ENCODE measurements at places on chromosomes 1 and 21.

- no peak for DNase-seq
Measured at GRCh38 chr1:55232448-55233144, 17.4 kb upstream of the USP24 start.

DNA sequence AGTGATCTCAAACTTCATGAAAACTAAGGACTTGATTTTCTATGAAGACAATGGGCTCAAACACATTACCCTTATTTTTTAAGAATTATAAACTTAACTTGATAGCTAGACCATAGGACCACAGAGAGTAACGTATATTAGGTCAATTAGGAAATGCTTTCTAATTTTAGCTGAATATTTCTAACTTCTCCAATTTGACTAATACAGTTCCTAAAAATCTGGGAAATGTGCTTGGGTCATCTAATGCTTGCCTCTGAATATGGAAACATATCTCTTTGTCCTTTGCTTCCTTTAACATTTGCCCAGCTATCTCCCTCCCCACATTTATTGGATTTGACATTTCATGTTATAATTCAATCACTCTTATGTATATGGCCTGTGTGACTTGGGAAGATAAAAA is 141.4 kb downstream of the LHX8 start:
- no peak for DNase-seq

- DNase-seq, result no peak
Measured at GRCh38 chr1:207045453-207045852, 5.6 kb downstream of the YOD1 start.

- DNase-seq, result no peak
Measured at GRCh38 chr21:39644062-39644560, 31.4 kb downstream of the B3GALT5 start.

GRCh38 chr1:227934476-227935313 is 13.0 kb downstream of the WNT9A start:
- DNase-seq, result peak; percentile 51

DNA sequence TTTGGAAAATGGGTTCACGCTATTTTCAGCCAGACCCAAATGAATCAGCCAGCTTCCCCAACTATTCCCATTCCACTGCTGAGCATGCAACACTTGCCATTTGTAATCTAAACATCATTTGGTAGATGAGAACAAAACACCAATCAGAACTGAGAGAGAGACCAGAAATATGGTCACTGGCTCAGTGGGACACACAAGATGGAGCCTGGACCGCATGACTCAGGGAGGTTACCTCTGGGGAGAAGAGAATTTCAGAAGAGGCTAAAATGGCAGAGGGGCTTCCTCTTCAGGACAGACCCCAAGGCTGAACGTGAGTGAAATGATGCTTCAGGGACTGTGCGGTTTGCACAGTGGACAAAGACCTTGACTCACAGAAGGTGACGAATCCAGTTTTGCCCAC is 126.6 kb downstream of the URB2 start:
- DNase-seq, result no peak

GRCh38 chr1:239126884-239127283 is 259.5 kb upstream of the CHRM3 start:
- no peak for DNase-seq

- DNase-seq, result no peak
Measured at GRCh38 chr1:244254467-244254866, 197.2 kb downstream of the ADSS2 start.

GRCh38 chr1:221921936-221922335 is 180.0 kb upstream of the DUSP10 start:
- no peak for DNase-seq

DNA sequence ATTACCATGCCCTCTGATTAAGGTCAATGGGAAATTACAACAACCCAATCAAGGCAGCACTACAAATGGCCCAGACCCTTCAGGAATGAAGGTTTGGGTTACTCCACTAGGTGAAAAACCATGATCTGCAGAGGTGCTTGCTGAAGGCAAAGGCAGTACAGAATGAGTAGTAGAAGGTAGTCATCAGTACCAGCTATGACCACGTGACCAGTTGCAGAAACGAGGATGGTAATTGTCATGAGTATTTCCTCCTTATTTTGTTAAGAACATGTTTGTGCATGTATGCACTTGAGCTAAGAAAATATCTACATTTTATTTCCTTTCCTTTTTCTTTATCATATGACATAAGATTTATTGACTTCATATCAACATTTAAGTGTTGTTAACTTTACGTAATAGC is 607.1 kb downstream of the KCNT2 start:
- DNase-seq, result no peak

DNA sequence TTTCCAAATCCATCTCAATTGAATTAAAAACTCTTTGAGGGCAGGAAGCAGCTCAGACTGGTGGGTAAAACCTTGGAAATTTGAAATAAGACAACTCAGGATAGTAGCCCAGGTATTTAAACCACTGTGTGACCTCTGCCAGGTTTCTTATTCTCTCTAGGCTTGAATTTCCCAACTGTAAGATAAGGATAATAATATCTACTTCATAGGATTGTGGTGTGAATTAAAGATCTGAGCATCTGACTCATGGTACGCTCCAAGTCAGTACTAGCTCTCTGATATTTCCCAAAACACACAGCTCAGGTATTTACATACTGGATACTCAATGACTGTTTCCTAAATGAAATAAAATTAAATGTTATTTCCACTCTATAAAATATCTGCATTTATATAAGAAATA is 337.2 kb downstream of the LTN1 start:
- no peak for DNase-seq

DNA sequence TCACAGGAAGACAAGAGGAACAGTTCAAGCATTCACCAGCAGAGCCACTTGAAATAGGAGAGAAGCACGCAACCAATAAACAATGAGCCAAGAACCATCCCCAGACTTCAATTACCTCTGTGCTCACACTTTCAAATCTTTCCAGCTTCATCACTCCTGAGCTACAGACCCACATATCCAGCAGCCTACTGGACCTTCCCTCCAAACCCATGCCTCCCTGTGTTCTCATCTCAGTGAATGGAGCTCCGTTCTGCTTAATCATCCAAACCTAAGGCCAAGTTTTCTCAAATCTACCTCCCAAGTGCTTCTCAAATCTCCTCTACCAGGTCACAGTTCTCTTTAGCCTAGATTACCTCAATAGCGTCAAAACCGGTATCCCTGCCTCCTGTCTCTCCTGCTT is 3.7 kb downstream of the PEF1 start:
- DNase-seq, result no peak

GRCh38 chr1:38481871-38482826 is 377.4 kb downstream of the RRAGC start:
- DNase-seq, result no peak

GRCh38 chr1:156752843-156753482 is 1.5 kb upstream of the HDGF start:
- no peak for DNase-seq

- no peak for DNase-seq
Measured at GRCh38 chr1:31073044-31073443, 7.5 kb upstream of the PUM1 start.

DNA sequence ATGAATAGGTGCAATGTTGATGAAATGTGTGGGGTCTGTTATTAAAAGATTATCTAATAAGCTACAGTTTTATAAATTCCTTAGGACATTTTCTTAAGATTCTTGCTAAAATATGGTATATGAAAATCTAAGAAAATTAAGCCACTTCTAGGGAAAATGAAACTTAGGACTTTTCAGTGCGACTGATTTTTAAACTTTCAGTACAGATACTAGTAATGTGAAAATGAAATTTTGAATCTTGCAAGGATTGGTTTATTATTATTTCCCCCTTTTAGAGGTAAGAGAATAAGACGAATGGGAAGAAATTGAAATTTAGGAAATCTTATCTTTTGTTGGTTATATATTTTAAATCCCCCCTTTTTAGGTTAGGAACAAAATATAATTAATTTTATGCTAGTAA is 16.4 kb downstream of the CAPZA1 start:
- no peak for DNase-seq

- DNase-seq, result no peak
Measured at GRCh38 chr1:1624443-1625403, 7.2 kb upstream of the MMP23B start.

GRCh38 chr1:97904534-97904933 is 16.3 kb downstream of the DPYD start:
- DNase-seq, result no peak

GRCh38 chr1:212587888-212588510 is 20.6 kb upstream of the ATF3 start:
- no peak for DNase-seq

GRCh38 chr1:8560035-8560434 is 242.1 kb downstream of the SLC45A1 start:
- no peak for DNase-seq

DNA sequence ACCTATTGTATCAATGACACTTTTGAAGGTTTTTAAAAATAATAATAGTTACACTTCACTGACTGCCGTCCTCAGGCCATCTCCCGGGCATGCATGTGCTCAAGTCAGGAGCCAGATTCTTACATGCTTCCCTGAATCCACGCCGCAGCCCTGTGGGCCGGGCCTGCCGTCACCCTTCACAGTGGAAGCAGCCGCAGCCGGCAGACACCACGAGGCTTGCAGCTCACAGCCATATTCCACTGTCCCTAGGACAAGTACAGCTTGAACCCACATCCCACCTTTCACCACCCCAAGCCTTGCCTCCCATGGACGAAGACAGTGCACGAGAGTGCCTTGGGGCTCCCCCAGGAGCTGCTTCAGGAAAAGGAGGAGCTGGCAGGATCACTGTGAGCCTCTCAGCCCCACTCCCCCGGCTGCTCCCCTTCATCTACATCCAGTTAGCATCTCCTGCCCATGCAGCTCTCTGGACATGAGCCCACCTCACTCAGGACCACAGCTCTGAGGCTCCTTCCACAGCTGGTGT is 77.2 kb downstream of the POFUT2 start:
- no peak for DNase-seq

DNA sequence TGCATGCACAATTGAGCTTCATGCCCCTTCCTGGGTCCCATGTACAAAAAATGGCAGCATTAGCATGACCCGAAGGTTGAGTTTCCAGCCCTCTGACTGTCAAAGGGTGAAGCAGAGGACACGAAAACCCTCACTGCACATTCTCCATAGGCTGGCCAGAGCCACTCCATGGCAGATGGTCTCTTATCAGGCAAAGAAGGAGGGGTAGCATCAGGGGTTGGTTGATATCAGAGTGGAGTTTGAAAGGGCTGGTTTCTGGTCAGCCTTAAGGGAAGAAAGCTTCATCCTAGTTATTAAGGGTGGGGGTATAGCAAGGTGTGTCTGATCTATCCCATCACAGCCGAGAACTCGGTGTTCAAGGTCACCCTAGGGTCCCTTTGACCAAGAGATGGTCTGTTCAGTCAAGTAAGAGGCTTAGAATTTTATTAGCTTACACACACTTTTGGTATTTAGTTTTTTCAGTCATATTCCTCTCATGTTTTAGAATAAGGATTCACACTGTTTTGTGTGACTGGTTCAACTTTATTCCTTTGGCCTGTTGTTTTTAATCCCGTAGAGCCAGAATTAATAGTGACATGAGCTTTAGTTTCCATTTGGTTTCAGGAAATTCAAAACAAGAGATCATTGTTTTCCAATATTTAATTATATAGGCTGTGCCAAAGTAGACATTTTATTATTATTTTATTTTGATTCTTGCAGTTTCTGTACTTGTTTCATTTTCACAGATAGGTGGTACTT is 199.9 kb upstream of the FMN2 start:
- no peak for DNase-seq

GRCh38 chr1:74396933-74397332 is 115.5 kb downstream of the LRRC53 start:
- no peak for DNase-seq

DNA sequence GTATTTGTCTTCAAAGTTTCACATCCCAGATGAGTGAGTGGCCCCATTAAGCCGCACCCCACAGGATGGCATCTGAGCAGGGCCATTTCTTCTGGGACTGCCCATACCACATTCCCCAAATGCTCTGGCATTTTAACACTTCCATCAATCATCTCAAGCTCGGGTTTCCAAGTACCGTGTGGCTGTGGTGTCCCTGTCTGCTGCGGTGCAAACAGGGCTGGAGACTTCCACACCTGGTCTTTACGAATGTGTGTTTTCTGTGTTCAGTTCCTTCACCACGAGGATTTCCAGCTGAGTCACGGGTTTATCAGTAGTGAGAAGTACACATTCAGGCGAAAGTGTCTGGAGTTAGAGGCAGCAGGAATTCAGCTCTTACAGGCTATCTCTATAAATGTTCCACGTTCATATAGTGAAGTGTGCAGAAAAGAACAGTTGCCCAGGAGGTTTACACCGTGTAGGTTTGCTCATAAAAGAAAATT is 195.2 kb downstream of the RHOU start:
- no peak for DNase-seq

GRCh38 chr1:114986286-114986685 is 43.3 kb upstream of the TSHB start:
- DNase-seq, result peak; percentile 29

GRCh38 chr1:169060919-169061639 is 45.4 kb upstream of the ATP1B1 start:
- DNase-seq, result no peak

GRCh38 chr1:184691719-184692324 is 62.8 kb downstream of the EDEM3 start:
- peak; percentile 56 for DNase-seq

DNA sequence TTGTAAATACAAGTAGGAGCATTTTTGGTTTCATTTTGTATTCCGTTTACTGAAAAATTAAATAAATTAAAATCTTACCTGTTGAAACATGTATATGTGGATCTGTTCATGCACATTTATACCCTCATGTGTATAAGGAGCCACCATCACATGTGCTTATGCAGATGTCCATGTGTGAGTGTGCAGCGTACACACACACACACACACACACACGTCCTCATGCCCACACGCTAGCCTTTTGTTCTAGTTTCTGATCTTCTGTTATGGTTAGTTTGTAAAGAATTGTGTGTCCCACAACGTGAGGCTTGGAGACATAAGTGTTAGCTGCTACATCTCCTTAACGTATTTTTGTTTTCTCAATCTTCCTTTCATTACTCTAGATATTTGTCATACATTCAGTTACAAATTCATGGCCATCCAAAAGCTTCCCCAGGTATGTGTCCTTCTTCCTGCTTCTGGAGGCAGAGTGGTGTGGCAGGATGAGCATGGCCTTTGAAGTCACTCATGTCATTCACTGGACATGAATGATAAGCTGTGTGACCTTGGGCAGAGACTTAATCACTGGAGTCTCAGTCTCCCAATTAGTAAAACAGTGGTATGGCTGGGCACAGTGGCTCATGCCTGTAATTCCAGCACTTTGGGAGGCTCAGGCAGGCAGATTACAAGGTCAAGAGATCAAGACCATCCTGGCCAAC is 54.6 kb downstream of the TENT5C start:
- no peak for DNase-seq

- no peak for DNase-seq
Measured at GRCh38 chr1:240424740-240425464, 187.1 kb downstream of the GREM2 start.

GRCh38 chr1:220378571-220379302 is 106.5 kb upstream of the RAB3GAP2 start:
- no peak for DNase-seq

DNA sequence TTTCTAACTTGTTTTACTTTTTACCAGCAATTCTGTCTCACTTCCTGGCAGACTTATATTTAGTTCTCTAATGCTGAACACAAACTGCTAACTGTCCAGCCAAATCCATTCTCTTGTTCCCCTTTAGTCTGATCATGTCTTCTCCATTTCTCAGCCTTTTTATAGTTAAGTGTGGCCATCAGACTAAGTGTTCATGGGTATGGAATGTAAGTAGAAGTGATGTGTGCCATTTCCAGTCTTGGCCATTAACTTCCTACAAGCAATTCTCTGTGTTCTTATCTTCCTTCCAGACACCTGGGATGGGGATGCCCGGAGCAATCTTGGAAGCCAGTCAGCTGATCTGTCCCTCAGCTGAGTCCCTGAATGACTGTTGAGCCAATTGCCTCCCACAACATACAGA is 165.8 kb downstream of the ST6GALNAC3 start:
- DNase-seq, result no peak

- DNase-seq, result no peak
Measured at GRCh38 chr21:44919913-44920693, 596 bp downstream of the ITGB2 start.
